ENCODE measurements at places on chromosomes 2 and 18. TPM values are rescaled to one million over a fixed set of nuclear protein-coding genes. Genes with fewer than 3 reads are reported as not detected.

GRCh38 chr2:182446087-182446486 lies 19.3 kb upstream of the PDE1A start:
- no peak for DNase-seq
- no peak overlapping the region for H3K4me3 ChIP-seq

The KCNE4 gene
- total RNA-seq: 6.4 TPM

DNA sequence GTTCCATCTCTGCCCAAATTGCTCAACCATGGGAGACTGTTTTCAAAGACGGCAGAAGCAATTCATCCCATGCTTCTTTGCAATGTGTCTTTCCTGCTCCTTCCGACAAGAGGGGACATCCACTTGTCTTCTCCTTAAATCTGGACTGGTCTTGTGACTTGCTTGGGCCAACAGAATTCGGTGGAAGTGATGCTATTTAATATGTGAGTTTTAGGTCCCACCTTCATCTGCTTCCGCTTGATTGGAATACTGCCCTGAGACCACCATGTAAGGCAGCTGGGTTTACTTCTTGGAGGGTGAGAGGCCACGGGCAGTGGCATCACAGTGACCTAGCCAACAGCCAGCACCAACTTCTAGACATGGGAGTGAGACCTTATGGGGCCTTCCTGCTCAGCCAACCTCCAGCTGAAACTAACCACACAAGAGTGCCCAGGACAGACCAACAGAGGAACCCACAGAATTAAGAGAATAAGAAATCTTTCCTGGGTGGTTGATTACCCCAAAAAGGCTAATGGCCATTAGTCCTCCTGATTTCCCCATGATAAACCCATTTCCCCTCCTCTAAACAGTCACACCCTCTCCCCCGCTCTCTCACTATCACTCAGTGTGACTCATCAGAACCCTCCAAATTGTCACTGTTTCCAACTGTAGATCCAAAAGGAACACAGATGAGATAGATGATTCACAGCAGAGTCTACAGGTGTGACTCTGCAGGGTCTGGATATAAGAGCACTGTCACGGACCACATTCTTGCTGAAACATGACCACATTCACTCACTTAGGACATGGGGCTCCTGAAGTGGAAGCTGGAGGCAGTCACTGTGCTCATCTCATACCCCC lies 16.2 kb upstream of the RHOB start:
- DNase-seq: peak; percentile 48
- no peaks in the 10 kb centered on the region for H3K27me3 ChIP-seq
- peak overlapping the region; percentile 40 for H3K27ac ChIP-seq
- H3K4me3 ChIP-seq: no peak overlapping the region

DNA sequence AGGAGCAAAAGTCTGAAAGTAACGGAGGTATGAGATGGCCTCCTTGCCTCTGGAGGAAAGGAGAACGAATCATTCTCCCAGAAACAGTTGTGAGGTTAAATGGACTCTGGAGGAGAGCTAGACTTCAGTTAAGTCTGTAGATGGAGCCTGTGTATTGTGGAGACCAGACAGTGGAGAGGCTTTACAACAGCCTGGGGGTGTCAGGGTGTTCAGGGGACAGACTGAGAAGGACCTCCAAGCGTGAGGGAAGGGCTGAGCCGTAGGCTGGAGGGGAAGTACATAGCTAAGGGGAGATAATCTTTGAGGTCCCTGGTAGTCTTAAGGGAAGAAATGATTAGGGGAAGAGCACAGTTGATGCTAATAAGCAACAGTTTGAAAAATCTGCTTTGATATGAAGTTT lies 76.6 kb downstream of the GALNT1 start:
- no peak for DNase-seq
- no peaks in the 10 kb centered on the region for H3K27me3 ChIP-seq
- H3K4me3 ChIP-seq: no peak overlapping the region
- no peaks in the 10 kb centered on the region for H3K36me3 ChIP-seq
- peaks cover 10% of the 10 kb centered on the region for H3K4me1 ChIP-seq

GRCh38 chr18:7414459-7414858 lies 152.7 kb upstream of the PTPRM start:
- no peaks in the 10 kb centered on the region for H3K27me3 ChIP-seq
- no peaks in the 10 kb centered on the region for H3K36me3 ChIP-seq
- H3K4me3 ChIP-seq: no peak overlapping the region
- peaks cover 10% of the 10 kb centered on the region for H3K4me1 ChIP-seq
- DNase-seq: peak; percentile 76

The FAM210A gene
- total RNA-seq: 19.6 TPM

DNA sequence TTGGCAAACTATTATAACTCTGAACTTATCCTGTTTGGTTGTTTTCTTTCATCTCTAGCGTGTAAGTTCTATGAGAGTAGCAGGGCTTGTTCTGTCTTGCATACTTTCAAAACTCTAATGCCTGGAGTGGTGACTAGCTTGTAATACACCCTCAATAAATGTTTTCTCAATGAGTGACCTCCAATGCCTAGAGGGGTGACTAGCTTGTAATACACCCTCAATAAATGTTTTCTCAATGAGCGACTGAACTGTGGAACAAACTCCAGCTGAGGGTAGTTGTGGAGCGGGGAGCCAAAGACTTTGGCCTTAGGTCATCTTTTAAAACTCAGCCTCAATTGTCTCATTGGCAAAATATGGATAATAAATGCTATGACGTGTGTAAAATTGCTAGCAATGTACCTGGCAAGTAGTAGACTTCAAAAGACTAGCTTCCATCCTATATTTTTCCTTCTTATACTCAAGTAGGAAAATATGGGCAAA lies 1.8 kb downstream of the GPD2 start:
- no peak overlapping the region for H3K4me3 ChIP-seq
- DNase-seq: no peak
- H3K4me1 ChIP-seq: peaks cover 18% of the 10 kb centered on the region
- H3K36me3 ChIP-seq: no peaks in the 10 kb centered on the region
- H3K27me3 ChIP-seq: no peaks in the 10 kb centered on the region
- H3K27ac ChIP-seq: peak overlapping the region; percentile 96

DNA sequence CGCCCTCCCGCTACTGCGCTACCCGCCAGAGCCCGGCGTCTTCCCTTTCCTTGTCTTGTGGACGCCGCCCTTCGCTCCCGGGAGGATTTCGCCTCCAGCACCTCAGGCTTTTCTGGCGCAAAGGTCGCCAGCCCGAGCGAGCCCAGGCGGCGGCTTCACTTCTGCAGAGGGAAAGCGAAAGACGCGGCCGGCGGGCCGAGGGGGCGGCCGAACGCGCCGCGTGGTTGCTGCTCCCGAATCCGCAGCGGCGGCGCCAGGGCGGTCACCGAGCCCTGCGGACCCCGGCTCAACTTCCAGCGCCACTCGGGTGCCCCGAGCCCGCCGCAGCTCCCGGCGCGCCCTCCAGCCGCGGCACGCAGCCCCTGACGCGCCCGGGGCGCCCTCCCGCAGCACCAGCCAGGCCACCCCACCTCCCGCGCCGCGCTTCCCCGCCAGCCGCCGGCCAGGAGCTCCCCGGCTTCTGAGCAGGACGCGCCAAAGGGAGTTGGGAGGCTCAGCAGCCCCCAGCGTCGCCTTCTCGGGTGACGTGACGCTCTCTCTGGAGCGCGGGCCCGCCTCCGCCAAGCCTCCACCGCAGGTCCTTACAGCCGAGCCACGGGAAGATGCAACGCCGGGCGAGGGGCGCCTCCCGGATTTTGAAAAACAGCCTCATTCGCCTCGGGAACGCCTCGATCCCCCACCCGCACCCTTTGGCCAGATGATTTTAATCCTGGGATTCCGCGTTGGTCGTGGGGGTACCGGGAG lies 84.9 kb upstream of the EPB41L3 start:
- peak overlapping the region; percentile 51 for H3K4me3 ChIP-seq
- H3K27me3 ChIP-seq: no peaks in the 10 kb centered on the region
- peak; percentile 84 for DNase-seq

All from sigmoid colon (tissue), 7 donors.